ENCODE measurements at places on chromosomes 13 and 19.
A peak's percentile ranks its signal among the peaks of the same experiment; 100 is the strongest.

GRCh38 chr13:21033856-21034602, 27.4 kb downstream of the LATS2 start:
- peak; percentile 93 for DNase-seq

DNA sequence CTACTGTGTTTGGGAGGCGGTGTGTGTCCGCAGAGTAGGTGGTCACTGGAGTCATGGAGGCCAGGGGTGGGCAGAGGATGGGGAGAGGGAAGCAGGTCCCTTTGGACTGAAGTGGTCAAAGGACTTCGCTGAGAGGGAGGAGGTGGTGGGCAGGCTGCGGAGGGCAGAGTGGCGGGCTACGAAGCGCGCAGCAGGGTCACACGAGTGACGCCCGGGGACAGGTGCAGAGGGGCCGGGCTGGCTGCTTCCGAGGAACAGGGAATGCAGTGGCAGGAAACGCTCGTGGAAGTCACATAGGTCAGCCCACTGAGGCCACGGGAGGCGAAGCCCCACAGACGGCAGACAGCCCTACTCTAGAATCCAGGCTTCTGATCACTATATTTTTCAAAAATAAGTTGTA, 111.5 kb downstream of the URI1 start:
- DNase-seq, result no peak

- no peak for DNase-seq
Measured at GRCh38 chr19:40513741-40514315, 47.0 kb downstream of the SPTBN4 start.

DNA sequence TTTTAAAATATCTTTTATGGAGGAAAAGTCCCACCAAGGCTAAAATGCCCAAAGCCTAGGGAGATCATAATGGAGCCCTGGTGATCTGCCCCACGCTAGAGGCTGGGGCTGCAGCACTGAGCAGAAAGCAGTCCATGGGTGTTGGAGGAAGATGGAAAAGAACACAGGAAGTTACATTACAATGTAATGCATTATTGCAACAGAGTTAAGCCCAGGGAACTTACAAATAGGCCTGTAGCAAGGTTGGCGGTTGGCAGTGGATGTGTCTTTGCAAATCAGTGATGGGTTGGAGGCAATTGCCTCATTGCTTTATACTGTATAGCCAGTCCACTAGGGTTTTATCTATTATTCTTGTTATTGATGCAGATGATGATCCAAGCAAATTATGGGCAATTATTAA, 399.9 kb downstream of the NDFIP2 start:
- DNase-seq, result no peak

GRCh38 chr19:38385804-38386257, 2.0 kb downstream of the GGN start:
- no peak for DNase-seq

- no peak for DNase-seq
Measured at GRCh38 chr13:77989281-77989680, 70.7 kb upstream of the EDNRB start.

GRCh38 chr13:33514362-33514761, 228.8 kb upstream of the STARD13 start:
- no peak for DNase-seq

DNA sequence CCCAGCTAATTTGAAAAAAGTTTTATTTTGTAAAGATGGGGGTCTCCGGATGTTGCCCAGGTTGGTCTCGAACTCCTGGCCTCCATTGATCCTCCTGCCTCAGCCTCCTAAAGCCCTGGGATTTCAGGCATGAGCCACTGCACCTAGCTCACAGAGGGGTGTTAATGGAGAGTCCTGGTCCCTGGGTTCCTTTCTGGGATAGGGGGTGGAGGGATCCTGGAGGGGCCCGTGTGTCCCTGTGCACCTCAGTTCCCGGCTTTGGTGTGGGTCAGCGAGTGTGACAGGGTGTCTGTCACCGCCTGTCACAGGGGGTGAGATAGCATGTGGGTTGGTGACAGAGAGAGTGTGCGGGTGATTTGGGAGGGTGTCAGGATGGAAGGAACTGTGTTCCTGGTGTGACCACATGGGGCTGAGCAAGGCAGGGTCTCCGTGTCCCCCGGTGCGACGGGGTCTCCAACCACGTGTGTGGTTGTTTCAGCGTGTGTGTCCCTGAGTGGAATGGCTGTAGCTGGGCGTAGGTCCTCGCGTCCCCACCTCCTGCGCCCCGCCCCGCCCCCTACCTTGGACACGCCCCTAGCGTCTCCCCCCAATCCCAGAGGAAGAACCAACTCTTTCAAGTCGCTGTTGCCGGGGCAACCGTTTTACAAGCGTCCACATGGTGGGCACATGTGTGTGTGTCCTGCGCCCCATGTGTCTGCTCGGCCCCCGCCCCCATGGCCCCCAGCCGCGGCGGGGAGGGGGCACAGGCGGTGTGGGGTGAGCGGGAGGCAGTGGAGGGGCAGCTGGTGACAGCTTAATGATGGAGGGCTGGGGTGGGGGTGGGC, 2.9 kb upstream of the NRTN start:
- no peak for DNase-seq

GRCh38 chr13:28432816-28433560, 61.9 kb downstream of the FLT1 start:
- DNase-seq, result no peak

DNA sequence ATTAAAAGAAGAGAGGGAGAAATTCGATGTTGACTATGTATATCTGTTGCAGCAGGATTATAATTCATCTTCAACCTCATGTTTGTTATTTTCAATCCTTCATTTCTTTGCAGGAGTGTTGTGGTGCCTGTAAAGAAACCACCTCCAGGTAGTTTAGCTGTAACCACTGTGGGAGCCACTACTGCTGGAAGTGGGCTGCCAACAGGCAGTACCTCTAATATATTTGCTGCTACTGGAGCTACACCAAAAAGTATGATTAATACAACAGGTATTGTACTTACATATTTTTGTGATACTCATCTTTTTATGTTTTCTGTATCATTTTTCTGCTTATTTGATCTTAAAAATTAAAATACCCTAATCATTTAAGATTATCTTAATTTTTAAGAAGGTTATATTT, 266.5 kb downstream of the NBEA start:
- no peak for DNase-seq

GRCh38 chr13:42048342-42048683, at the start of gene DGKH:
DGKH (plus strand) TSS chr13:42048648; CDS start chr13:42048774, 126 bp downstream.
- no peak for DNase-seq

GRCh38 chr13:105436943-105437342, 1098.5 kb downstream of the EFNB2 start:
- DNase-seq, result no peak

- no peak for DNase-seq
Measured at GRCh38 chr19:13764821-13765394, 586 bp downstream of the MRI1 start.

- DNase-seq, result peak; percentile 45
Measured at GRCh38 chr13:26458196-26458749, 99.2 kb upstream of the WASF3 start.

DNA sequence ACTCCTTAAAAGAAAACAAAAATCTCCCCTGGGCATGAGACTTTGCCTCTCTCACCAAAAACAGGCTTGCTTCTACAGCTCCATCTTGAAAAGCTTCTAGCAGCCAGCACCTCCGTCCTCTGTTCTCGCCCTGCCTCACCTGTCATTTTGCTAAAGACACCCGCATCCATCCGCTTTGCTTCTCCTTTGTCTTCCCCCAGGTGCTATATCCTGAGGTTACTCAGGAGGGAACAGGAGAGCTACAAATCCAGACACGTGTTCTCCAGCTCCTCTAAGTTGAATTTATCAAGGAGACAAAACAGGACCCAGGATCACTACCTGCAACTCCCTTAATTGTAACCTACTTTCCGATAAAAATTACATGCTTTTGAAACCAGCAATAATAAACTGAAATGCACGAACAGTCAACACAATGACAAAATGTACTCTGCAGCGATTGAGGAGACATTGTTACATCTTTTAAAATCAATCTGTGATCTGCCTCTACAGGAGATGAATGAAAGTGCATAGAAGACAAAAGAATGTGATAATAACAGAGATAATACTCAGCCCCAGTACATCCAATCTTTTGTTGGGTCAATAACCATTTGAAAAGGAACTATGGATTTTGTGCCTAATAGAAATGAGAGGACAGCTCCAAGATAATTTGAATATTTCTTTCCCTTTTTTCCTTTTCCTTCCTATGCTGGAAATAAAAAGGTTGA, 221.2 kb downstream of the DCLK1 start:
- DNase-seq, result no peak

GRCh38 chr19:14674764-14675163, at the start of gene ADGRE3:
ADGRE3 (minus strand) TSS chr19:14674844; CDS start chr19:14674770, 74 bp downstream.
- no peak for DNase-seq

- no peak for DNase-seq
Measured at GRCh38 chr19:35732540-35733179, 9.6 kb downstream of the IGFLR1 start.

DNA sequence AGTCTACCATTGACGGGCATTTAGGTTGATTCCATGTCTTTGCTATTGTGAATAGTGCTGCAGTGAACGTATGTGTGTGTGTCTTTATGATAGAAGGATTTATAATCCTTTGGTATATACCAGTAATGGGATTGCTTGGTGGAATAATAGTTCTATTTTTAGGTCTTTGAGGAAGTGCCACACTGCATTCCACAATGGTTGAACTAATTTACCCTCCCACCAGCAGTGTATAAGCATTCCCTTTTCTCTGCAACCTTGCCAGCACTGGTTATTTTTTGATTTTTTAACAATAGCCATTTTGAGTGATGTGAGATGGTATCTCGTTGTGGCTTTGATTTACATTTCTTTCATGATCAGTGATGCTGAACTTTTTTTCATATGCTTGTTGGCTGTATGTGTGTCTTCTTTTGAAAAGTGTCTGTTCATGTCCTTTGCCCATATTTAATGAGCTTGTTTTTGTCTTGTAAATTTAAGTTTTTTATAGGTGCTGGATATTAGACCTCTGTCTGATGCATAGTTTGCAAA, 37.5 kb downstream of the RFC3 start:
- DNase-seq, result no peak

- DNase-seq, result peak; percentile 44
Measured at GRCh38 chr13:27309401-27309958, 38.9 kb downstream of the RASL11A start.
